ENCODE measurements at places on chromosomes 12 and 14.

- no peak for DNase-seq
Measured at GRCh38 chr12:66733839-66734238, 55.0 kb upstream of the GRIP1 start.

GRCh38 chr12:4962539-4963486, 53.1 kb downstream of the KCNA1 start:
- no peak for DNase-seq

DNA sequence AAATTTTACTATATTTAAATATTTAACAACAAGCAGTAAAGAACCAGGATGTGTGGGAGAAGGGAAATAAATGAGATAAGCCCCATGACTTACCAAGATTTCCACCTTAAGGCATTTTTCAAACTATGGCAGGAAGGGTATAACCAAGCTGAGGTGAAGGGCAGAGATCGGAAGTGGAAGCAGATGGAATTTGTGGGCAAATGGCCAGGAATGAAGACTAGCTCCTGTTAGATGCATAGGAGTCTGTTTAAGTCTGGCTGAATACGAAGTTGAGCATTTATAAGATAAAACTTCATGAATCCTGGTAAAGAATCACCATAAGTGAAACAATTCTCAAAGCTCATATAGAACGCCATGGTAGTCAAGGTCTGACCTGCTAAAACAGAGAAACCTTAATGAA, 163.5 kb downstream of the DIO2 start:
- DNase-seq, result no peak

GRCh38 chr12:54560374-54560858, 11.0 kb downstream of the PDE1B start:
- DNase-seq, result no peak

DNA sequence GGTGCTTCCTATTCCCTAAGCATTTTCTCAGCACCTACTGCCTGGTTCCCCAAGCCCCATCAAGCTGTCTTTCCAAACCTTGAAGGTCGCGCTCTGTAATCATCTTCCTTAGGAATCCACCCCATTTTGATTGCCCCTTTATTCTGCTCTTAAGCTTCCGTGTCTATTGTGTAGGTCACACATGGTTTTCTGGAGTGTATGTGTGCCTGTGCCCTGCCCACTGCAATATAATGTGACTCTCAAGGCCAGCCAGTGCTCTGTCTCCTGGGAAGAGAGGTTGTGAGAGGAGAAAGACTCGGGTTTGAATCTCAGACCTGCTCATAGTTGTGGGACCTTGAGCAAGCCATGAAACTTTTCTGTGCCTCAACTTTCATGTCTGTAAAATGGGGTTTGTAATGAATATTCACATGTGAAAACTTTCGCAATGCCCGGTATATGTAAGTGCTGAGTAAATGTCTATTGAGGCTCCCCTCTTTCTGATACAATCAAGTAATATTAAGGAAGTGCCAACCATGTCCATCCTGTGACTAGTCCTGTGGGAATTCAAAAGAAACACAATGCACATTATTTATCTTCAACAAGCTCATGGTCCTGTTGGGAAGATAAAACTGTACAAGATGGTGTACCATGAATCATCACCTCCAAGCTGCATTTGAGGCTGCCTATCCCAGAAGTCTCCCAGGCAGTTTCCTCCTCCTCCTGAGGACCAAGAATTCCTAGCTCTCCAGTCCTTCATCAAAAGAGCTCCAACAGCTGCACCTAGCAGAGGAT, 774 bp upstream of the KRT75 start:
- no peak for DNase-seq

Data from NCI-H526 (cell line).